NCI-H1105 treated with DMSO at 0.1 percent for 48 hours (cell line): ENCODE measurements at places on chromosomes 13 and 19.
A peak's percentile ranks its signal among the peaks of the same experiment; 100 is the strongest.

- DNase-seq: no peak
Measured at GRCh38 chr13:68345963-68346531, 1115.9 kb upstream of the PCDH9 start.

DNA sequence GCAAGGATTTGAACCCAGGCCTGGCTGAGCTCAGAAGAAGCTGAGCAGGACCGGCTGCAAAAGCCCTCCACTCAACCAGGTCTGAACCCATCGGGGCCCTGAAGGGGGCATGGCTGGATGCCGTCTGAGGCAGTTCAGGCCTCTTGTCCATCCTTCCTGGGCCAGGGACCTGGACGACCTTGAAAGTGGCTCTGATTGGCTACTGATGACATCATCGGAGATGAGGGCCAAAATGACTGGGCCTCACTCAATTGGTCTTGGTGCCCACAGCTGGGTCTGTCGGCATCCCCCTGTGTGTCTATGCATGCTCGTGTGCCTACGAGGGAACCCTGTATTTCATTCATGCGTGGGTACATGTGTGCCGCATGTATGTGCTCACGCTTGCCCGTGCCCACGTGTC, 71.8 kb downstream of the PTPRS start:
- no peak for DNase-seq

- peak; percentile 77 for DNase-seq
Measured at GRCh38 chr13:57739089-57739488, 107.5 kb downstream of the PCDH17 start.

DNA sequence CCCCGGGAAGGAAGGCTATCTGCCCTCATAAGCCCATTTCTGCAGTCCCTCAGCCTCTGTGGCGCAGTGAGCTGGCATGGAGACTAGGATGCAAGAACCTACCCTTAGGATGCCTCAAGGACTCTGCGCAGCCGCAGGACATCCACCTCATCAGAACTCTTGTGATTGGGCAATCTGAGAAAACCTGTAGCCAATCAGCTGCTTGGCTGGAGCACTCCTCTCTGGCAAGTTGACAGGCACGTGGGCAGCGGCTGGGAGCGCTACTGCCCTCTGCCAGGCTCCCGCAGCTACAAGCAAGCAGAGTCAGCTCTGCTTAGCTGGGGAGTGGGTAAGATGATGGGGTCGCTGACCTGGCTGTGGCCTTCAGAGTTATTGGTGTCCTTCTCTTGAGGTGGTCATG, 1.5 kb upstream of the ECSIT start:
- DNase-seq: peak; percentile 21

GRCh38 chr13:105177265-105177900, 1358.1 kb downstream of the EFNB2 start:
- DNase-seq: no peak

DNA sequence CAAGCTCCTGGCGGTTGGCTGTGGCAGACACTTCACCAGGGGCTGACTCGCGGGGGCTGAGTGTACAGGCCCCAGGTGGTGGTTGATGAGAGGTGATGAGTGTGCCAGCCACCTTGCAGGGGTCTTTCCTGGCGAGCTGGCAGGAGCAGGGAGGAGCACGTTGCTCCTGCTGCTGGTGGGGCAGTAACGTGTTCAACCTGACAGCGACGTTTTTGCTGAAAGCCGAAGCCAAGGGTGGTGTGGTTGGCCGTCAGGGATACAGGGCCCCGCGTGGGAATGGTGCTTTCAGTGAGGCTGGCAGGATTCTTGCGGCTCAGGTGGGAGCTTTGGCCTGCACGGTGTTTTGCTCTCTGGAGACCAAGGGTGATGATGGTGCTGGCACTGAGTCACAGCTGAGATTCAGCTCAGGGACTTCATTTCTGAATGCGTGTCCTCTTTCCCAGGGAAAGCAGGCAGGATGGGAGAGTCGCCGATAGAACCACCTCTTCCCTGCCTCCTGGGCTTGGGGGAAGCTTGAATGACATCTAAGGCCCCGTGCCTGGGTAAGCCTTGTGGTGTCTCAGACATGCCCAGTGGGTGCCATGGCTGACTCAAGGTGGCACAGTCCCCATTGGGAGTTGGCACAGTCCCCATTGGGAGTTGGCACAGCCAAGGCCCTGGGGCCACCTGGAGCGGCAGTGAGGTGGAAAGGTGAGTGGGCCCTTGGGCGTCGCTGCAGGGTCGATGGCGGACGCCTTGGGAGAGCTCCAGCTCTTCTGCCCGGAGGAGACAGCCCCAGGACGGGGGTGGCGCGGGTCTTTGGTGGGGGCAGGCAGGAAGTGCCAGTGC, 8.8 kb downstream of the DAZAP1 start:
- DNase-seq: no peak
